Pancreas (tissue), 10 donors: ENCODE measurements at places on chromosomes 11 and 22. TPM values are rescaled to one million over a fixed set of nuclear protein-coding genes. Genes with fewer than 3 reads are reported as not detected.

DNA sequence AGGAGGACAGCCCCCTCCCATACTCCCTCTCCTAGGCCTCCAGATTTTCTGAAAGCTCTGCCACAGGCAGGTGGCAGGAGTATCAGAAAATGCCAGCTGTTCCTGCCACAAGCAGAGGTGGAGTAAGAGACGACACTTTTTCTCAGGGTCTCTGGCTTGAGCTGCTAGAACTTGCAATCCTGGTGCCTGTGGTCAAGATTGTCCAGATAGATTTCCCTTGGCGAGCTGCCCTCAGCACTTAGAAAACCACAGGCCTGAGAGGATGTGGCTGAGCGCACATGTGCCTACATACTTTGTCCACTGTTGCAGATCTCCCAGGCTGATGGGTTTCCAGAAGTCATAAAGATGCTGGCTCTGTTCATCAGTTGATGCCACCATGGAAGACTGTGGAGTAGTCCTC lies 65.7 kb upstream of the NAV2 start:
- H3K36me3 ChIP-seq: no peaks in the 10 kb centered on the region
- no peaks in the 10 kb centered on the region for H3K27me3 ChIP-seq
- no peak overlapping the region for H3K4me3 ChIP-seq
- H3K27ac ChIP-seq: no peak overlapping the region
- H3K4me1 ChIP-seq: no peaks in the 10 kb centered on the region
- no peak for DNase-seq

- no peak overlapping the region for H3K27ac ChIP-seq
- H3K4me1 ChIP-seq: no peaks in the 10 kb centered on the region
- no peaks in the 10 kb centered on the region for H3K36me3 ChIP-seq
- H3K27me3 ChIP-seq: no peaks in the 10 kb centered on the region
These were observed 109.3 kb upstream of the TBCEL start for GRCh38 chr11:120914601-120915000.

The CYTH4 gene
- total RNA-seq: 1.3 TPM

GRCh38 chr11:132024587-132025295 lies 654.3 kb downstream of the NTM start:
- no peaks in the 10 kb centered on the region for H3K27me3 ChIP-seq
- no peak overlapping the region for H3K4me3 ChIP-seq
- H3K27ac ChIP-seq: no peak overlapping the region

DNA sequence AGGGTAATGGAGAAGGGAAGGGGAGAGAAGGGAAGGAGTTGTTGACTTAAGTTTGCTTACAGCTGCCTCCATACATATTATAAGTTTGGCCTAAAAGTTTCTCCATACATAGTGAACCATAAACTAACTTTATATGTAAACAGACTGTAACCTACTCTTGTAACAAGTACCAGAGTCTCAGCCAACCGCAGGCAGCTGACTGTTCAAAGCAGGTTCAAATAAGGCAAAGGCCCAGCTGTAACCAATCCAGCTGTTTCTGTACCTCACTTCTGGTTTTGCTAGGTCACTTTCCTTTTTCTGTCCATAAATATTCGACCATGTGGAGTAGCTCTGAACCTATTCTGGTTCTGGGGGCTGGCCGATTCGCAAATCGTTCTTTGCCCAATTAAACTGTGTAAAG lies 591.2 kb downstream of the INSC start:
- H3K27ac ChIP-seq: no peak overlapping the region
- DNase-seq: no peak
- H3K4me1 ChIP-seq: peaks cover 7% of the 10 kb centered on the region
- H3K36me3 ChIP-seq: no peaks in the 10 kb centered on the region
- H3K4me3 ChIP-seq: no peak overlapping the region

The MMP13 gene
- total RNA-seq: not detected

DNA sequence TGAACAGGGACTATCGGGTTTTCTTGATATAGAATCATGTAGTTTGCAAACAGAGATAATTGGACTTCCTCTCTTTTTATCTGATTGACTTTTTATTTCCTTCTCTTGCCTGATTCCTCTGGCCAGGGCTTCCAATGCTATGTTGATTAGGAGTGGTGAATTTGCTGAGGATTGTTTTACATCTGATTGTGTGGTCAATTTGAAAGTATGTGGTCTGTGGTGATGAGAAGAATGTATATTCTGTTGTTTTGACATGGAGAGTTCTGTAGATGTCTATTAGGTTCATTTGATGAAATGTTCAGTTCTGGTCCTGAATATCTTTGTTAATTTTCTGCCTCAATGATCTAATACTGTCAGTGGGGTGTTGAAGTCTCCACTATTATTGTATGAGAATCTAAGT lies 713.2 kb upstream of the CCDC179 start:
- H3K4me3 ChIP-seq: no peak overlapping the region
- H3K27me3 ChIP-seq: no peaks in the 10 kb centered on the region
- DNase-seq: no peak
- H3K4me1 ChIP-seq: no peaks in the 10 kb centered on the region

DNA sequence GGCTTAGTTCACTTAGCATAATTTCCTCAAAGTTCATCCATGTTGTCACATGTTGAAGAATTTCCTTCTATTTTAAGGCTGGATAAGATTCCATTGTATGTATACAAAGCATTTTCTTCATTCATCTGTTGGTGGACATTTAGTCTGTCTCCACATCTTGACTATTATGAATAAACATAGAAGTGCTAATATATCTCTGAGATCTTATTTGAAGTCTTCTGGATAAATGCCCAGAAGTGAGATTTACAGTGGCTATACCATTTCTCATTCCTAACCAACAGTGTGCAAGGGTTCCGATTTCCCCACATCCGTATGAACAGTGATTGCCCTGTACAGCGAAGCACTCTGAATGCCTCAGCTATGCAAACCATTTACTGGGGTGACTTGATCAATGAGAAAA lies 6.6 kb upstream of the ZFTA start:
- no peak overlapping the region for H3K4me3 ChIP-seq
- H3K36me3 ChIP-seq: no peaks in the 10 kb centered on the region
- no peak for DNase-seq
- no peak overlapping the region for H3K27ac ChIP-seq

DNA sequence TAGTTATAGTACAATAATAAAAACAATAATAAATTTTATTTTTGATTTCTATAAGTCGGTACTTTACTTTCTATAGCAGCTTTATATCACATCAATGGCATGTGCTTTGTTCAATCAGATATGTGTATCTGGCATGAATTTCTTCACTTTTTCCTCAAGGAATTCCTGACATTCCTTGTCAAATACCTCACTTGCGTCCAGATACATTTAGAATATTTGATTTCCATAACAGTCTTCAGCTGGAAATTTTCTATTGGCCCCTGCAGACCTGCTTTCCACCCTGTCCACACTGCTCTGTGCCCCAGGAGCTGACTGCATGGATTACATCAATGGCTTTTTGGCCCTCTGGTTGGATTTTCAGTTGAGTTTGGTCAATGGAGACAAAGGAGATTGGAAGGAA lies 93.2 kb downstream of the FAR1 start:
- no peaks in the 10 kb centered on the region for H3K27me3 ChIP-seq
- no peaks in the 10 kb centered on the region for H3K4me1 ChIP-seq
- no peaks in the 10 kb centered on the region for H3K36me3 ChIP-seq
- H3K27ac ChIP-seq: no peak overlapping the region
- no peak for DNase-seq

DNA sequence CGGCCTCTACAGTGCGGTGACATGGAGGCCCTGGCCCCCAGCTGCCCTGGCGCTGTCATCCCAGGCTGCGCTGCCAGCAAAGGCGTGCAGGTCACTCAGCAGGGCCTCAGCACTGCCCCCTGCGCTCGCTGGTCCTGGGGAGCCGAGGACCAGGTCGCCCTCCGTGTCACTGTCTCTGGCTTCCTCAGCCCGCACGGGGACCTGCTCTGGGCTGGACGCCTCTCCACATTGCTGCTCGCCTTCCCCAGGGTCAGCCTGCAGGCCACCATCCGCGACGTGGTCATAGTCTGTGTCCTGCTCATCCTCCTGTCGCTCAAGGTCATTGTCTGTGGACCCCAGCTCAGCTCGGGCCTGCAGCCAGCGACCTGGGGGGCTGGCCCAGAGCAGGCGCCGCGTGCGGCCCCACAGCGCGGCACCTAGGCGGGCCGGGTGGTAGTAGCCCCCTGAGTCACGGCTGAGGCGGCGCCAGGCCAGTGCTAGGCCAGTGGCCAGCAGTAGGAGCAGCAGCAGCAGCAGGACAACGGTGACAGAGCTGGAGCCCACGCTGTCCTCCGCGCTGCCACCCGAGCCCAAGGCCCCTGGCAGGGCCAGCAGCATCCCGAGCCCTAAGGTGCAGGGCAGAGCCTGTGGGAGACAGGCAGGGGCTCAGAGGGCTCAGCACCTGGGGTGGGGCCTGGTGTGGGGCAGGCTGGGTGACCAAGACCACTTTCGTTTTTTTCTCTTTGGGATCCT lies 1.6 kb downstream of the PTPRCAP start:
- H3K27ac ChIP-seq: no peak overlapping the region
- H3K27me3 ChIP-seq: no peaks in the 10 kb centered on the region

DNA sequence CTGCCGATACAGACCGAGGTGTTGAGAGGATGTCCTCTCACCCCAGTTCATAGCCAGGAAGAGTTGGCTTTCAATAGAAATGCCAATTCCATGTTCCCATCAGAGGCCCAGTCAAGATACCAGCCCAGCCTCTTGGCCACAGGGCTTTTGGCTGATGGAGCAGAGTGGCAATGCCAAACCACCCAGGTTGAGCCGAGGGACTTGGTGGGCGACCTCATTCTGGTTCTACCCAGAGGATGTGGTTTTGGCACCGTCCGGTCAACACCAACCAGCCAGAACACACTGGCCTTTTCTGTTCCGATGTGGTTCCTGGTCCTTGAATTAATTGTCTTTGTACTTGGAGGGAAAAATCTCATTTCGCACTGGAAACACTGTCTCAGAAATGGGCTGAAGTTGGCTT lies 60.5 kb downstream of the COMMD9 start:
- no peaks in the 10 kb centered on the region for H3K27me3 ChIP-seq
- no peaks in the 10 kb centered on the region for H3K36me3 ChIP-seq
- H3K4me1 ChIP-seq: no peaks in the 10 kb centered on the region
- H3K4me3 ChIP-seq: no peak overlapping the region
- DNase-seq: no peak

DNA sequence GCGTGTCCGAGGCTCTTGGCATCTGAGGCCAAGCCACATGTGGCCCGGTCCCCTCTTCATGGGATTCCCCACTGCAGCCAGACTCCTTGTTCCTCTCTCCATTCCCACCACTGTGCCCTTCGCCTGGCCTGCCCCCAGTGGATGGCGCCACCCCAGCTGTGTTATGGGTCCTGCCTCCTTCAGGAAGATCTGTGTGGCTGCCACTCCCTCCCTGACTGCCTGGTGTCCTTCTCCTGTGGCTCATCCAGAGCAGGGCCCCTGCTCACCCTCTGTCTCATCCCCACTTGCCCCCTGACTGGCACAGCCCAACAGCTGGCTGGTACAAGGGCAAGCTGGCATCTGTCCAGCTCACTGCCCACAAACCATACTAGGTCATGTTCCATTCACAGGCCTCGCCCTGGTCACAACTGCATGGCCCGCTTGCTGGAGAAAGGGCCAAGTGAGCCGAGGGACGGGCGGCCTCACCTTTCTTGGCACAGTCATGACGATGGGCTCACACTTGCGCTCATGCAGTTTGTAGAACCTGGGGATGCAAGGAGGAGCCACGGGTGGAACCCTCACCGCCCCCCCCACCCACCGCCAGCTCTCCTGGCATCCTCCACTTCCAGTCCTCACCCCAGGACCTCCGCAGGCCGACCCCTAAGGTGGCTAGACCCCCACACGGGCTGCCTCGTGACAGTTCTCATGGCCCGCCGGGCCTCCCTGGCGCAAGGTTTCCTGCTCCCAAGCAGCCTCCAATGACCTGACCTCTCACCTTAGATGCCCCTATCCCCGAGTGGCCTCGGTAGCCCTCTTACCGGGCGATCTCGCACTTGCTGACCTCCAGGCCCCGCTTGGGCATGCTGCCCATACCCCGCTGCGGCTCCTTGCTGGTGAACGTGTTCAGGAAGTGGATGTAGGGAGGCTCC lies 2.1 kb upstream of the PTPRCAP start:
- no peak overlapping the region for H3K27ac ChIP-seq
- H3K4me3 ChIP-seq: no peak overlapping the region
- H3K27me3 ChIP-seq: no peaks in the 10 kb centered on the region
- peak; percentile 76 for DNase-seq

- H3K36me3 ChIP-seq: no peaks in the 10 kb centered on the region
- no peaks in the 10 kb centered on the region for H3K27me3 ChIP-seq
- no peak overlapping the region for H3K4me3 ChIP-seq
These were observed 23.9 kb downstream of the GNAZ start for GRCh38 chr22:23094260-23094659.

GRCh38 chr11:2516276-2517015 lies 71.6 kb downstream of the KCNQ1 start:
- H3K27me3 ChIP-seq: no peaks in the 10 kb centered on the region
- no peak overlapping the region for H3K4me3 ChIP-seq
- DNase-seq: peak; percentile 1

GRCh38 chr22:42389143-42389542 lies 43.1 kb downstream of the NFAM1 start:
- H3K27me3 ChIP-seq: no peaks in the 10 kb centered on the region
- DNase-seq: no peak
- H3K27ac ChIP-seq: no peak overlapping the region
- H3K4me1 ChIP-seq: no peaks in the 10 kb centered on the region
- H3K4me3 ChIP-seq: no peak overlapping the region

- H3K4me1 ChIP-seq: no peaks in the 10 kb centered on the region
- no peak overlapping the region for H3K27ac ChIP-seq
- H3K4me3 ChIP-seq: no peak overlapping the region
These were observed 20.1 kb downstream of the CDC45 start for GRCh38 chr22:19499880-19500242.

The SEZ6L gene
- 0.83 TPM for total RNA-seq

DNA sequence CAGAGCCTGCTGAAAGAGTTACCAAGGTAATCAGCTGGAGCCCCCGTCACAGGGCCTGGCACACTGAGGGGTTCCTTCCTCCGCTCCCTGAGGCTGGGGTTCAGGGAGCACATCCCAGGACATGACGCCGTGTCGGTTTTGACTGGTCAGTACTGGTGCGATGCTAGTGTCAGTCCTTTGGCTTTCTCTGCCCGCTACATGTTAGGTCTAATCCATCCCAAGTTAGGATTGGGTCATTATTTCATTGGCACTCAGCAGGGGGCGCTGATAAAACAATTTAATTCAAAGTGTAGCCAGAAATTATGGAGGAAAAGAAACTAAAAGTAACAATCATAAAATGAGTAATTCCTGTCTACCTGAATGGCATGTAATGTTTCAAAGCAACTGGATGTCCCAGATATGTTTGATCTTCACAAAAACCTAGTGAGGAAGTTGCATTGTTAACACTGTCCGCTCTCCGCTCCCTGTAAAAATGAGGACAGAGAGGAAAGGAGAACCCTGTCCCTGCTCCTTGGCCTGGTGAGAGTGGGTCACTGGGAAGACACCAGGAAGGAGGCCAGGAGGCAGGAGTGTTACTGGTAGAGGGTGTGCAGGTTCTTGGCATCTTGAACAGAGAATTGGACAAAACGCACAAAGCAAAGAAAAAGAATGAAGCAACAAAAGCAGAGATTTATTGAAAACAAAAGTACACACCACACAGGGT lies 27.1 kb downstream of the TSKU start:
- H3K4me3 ChIP-seq: no peak overlapping the region
- H3K4me1 ChIP-seq: no peaks in the 10 kb centered on the region
- no peak overlapping the region for H3K27ac ChIP-seq
- H3K27me3 ChIP-seq: no peaks in the 10 kb centered on the region
- no peaks in the 10 kb centered on the region for H3K36me3 ChIP-seq
